ENCODE measurements at places on chromosomes 1 and 21.

DNA sequence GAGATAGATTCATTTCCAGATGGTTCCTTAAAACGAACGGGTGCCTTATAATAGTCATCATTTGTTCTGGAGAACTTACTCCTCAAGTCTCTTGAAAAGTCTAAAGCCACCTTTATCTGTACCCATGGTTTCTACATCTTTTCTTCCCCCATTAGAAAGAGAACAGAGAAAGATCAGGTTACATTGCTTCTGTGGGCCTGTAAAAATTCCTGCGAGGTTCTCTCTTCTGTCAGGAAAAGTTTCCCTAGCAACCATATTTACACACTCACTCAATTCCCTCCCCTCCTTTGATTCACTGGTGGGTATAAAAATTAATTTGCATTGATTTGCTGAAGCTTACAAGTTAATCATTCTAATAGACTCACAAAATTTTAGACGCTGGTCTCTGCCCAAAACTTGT, 6.7 kb downstream of the PHC2 start:
- no peak for DNase-seq

GRCh38 chr1:117198097-117198496, 12.6 kb downstream of the VTCN1 start:
- no peak for DNase-seq

DNA sequence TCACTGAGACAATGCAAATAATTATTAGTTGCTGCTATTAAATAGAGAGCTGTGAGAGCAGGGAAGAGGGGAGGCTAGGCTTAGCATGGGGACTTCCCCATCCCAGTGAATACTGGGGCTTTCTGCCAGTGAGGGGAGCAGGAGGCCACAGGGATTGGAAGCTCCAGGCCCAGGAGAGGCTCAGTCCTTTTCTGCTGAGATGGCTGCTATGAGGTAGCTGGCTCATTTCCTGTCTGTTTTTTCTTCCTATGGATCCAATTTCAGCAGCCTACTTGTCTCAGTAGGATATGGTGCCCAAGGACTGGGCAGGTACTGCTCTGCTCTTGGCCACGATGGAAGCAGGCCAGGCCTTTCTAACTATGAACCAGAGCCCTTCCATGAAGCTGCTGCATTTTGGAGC, 10.0 kb downstream of the STMN1 start:
- no peak for DNase-seq

GRCh38 chr1:67191668-67192520, 25.6 kb downstream of the IL23R start:
- DNase-seq, result no peak

DNA sequence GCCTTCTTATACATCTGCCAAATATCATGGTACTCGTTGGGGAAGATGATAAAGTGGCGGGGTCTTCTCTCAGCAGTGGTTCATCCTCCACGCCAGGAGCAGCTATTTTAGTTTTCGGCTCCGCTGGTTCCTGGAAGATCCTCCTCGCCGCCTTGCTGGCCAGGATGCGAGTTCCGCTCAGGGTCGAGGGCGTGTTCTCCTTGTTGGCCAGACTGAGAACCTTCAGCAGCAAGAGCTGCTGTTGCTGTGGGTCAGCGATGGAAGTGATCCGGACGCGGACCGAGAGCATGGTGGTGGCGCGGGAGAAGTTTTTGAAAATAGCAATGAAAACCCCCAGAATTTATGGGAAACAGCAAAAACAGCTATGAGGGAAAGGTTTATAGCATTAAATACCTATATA, 11.4 kb upstream of the CFAP126 start:
- no peak for DNase-seq

GRCh38 chr21:42652527-42653230, 742 bp upstream of the PDE9A start:
- DNase-seq, result peak; percentile 47

GRCh38 chr1:167710836-167711235, 10.9 kb upstream of the MPZL1 start:
- DNase-seq, result no peak

GRCh38 chr1:174726167-174726879, 273.4 kb upstream of the CACYBP start:
- DNase-seq, result peak; percentile 8

- DNase-seq, result no peak
These were observed 10.5 kb downstream of the DNAH14 start for GRCh38 chr1:224939844-224940425.

- no peak for DNase-seq
These were observed 329.3 kb upstream of the PROX1 start for GRCh38 chr1:213658457-213658856.

DNA sequence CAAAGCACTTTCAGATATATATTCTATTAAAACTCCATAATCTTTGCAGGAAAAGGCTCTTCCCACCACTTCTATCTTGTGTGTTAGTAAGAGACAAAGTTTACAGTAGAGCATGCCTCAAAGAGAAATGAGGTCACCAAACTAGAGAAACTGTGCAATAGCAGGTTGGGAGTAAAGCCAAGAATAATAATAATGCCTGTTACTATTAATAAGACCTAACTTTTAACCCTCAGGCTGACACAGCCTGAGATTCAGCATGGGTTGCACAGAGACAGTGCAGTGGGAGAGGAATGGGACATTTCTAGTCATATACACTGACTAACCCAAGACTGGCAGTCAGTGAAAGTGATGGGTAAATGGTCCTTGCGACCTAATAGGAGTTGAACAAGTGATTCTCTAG, 320.2 kb upstream of the NFIA start:
- no peak for DNase-seq

DNA sequence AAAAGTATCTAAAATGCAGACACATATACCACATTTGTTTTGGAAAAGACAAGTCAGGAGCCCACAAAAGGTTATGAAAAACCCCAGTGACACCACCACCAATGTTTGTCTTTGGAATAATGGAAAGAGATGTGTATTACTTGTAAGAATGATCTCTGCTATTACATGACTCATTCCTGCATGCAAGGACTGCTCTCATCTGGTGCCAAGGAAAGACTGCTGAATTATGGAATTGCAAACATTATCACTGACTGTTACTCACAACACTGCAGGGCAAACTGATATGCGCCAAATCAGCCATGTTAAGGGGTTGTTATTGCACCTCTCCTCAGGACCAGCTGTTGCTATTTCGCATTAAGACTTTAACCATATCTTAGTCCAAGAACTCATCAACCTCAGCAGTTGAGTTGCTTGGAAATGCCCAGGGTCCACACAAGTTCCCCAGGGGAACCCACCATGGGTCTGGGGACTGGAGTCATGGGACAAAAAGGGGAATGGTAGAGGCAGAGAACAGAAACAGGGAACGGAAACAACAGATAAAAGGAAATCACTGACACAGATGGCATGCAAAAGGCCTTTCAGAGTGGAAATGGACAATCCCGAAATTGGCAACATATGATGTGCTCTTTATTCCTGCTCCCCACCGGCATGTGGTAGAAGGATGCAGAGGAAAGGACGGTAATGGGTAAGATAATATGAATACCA, 34.4 kb downstream of the CAPZB start:
- peak; percentile 57 for DNase-seq

DNA sequence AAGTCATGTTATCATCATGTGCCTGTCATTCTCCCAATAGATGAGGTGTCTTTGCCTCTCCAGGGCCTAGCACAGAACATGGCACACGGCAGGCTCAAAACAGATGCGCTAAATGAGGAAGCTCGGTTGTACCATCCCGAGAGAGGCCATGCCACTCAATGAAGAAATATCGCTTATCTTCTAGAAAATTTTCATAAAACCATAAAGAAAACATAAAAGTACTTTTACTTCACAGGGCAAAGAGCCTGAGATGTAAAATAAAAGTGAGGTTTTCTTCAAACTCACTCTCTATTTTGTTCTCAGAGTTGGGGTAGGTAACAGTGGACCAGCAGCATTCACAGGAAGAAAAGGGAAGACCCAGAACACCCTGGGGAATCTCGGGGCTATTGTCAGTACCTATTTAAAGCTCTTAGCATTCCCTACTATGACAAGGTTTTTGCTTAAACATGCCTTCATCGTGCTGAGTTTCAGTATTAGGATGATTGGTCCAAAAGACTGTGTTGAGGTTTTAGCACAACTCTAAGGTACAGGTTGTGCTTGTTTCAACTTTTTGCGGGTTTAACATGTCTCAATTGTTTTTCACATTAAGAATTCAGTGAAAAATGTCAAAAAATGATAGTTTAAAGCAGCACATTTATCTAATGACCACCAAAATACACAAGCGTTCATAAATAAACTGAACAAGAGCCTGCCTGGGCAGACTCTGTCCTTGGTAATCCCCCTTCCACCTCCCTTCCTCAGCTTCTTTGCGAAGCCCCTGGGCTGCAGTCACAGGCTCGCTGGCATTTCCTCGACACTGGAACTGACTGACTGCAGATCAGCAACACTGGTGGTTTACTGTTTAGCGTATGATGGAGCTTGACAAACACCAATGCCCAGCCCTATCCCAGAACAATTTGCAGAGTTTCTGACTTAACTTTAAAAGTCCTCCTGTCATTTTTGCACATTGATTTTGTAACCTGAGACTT, 55.6 kb downstream of the COQ8A start:
- DNase-seq, result no peak

- no peak for DNase-seq
These were observed 388.8 kb upstream of the RUNX1 start for GRCh38 chr21:35437941-35438340.

GRCh38 chr21:44047996-44048560, 36.0 kb downstream of the TRAPPC10 start:
- DNase-seq, result no peak

GRCh38 chr1:154583773-154584172, 16.2 kb downstream of the CHRNB2 start:
- DNase-seq, result no peak

GRCh38 chr1:44289530-44289929, 65.5 kb downstream of the ERI3 start:
- no peak for DNase-seq

DNA sequence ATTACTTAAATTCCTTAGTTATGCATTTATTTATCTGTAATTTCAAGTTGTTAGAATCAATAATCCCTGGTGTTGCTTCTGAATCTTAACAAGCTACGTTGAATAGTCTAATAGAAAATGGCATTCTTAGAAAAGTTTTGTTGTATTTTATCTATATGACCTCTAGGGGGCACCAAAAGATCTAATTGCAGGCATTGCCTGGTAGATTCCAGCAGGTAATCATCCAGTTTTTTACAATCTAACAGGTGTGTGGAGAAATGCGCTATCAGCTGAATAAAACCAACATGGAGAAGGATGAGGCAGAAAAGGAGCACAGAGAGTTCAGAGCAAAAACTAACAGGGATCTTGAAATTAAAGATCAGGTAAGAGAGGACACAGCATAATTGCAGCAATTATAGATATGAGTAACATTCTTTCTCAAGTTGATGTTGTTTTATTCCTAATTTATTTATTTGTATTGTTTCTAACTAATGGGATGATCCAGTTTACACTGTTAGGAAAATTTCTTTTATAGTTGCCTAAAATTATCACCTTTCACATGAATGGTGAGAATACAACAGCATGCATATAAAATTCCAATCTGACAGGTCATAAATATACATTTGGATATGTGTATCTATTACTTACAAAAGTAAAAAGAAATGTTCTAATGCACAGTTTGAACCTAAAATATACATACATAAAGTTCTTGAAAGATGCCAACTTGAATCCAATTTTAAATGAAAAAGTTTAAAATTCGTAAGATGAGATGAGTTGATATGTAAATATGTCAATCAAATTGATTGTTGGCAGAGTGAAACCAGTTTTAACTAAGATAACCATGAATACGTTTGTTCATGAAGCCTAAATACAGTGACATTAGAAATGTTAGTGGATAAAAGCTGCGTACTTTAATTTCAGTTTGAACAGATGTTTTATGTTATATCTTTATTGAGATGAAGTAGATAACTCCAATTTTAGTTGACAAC, 88.4 kb downstream of the SDCCAG8 start:
- DNase-seq, result peak; percentile 51

- DNase-seq, result no peak
These were observed 24.0 kb downstream of the TMEM53 start for GRCh38 chr1:44650159-44650831.

GRCh38 chr1:18279351-18280074, 171.9 kb downstream of the IGSF21 start:
- no peak for DNase-seq

DNA sequence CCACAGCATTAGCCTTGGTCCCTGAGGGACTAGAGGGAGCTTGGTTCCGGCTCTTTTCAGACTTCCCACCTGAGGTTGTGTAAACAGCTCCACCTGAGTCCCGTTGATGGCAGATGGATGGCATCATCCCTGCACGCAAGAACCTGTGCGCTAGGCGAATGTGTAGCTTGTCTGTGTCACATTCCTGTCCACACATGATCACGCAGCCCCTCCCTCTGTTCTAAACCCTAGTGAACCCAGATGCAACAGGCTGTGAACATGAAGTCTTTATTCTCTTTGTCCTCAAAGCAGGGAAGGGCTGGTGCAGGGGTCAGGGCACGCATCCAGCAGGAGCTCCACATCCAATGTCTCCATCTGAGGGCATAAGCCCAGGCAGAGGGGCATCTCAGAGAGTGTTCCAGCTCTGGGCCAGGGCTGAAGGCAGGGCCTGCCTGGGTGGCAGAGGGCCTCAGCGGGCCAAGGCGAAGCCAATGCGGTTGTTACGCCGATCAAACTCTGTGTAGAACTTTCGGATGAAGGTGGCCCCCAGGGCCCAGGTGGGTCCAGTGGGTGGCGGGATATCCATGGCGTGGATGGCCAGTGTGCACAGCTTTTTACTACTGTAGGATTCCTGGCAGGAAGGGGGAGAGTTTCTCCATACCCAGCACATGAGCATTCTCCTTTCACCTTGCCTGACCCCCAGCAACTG, 2.9 kb upstream of the ETNK2 start:
- DNase-seq, result no peak

GRCh38 chr21:25508364-25508763, 98.9 kb downstream of the MRPL39 start:
- DNase-seq, result no peak

DNA sequence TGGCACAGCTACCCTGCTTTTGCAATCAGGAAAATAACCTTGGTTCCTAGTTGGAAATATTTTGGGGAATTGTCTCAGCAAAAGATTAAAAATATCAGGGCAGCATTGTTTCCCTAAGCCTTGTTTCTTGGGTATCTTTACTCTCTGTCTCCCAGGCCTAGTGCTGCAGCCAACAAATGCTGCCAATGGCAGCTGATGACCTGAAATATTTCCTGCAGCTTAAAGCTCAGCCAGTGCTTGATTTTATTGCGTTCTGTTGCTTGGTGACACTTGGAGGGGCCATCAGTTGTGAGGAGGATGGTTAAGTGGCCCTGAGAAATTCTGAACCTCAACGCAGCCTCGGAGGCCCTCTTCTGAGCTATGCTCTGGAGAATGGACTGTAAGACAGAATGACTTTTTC, 59.4 kb upstream of the B3GALT5 start:
- no peak for DNase-seq

GRCh38 chr1:4837031-4837600, 182.7 kb downstream of the AJAP1 start:
- DNase-seq, result no peak

DNA sequence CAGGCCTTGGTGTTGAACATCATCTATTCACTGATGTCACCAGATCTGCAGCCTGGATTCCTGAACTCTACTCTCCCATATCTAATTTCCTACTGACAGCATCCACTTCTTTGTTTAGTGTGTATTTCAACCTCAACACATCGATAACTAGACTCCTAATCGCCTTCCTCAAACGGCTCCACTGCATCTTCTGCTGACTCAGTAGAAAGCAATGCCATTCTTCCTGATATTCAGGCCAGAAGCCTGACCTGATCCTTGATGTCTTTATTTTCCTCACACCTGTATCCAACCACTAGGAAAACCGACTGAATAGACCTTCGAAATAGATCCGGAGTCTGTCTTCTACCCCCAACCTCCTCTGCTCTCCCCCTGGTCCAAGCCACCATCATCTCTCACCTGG, 466.9 kb downstream of the PCP4 start:
- DNase-seq, result no peak

GRCh38 chr1:207669528-207670009, 24.6 kb downstream of the CR1L start:
- DNase-seq, result no peak
